ENCODE measurements at places on chromosomes 4 and X.
A peak's percentile ranks its signal among the peaks of the same experiment; 100 is the strongest.

DNA sequence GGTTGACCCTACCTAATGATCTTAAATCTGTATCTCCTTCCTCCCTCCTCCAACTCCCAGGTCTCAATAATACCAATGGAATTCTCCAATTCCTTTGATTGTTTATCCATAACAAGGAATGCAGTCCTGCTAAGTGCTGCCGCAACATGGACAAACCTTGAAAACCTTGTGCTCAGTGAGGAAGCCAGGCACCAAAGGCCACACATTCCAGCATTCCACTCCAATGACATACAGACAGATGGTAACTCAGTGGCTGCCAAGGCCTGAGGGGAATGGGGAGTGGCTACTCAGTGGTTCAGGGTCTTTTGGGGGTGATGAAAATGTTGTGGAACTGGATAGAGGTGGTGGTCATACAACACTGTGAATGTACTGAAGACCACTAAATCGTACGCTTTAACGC, 10.4 kb downstream of the HAUS7 start:
- DNase-seq: no peak

DNA sequence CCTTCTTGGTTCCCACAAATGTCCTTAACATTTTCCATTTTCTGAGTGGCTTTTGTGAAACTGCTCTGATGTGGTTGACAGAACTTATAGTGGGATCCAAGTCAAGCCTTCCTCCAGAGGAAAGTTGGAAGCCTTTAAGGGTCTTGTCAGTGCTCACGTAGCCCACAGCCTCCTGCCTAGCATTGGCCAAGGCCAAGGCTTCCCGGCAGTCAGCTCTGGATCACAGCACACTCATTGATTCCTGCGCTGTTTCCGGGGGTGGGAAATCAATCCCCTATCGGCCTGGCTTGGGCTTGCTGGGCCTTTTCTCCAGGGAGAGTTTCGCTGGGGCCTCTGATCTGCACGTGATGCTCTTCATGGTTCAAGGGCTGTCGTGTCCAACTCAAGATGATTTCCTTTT, 76.1 kb downstream of the SLC9A6 start:
- DNase-seq: no peak

- peak; percentile 20 for DNase-seq
Measured at GRCh38 chr4:10587697-10588096, 96.9 kb downstream of the CLNK start.

DNA sequence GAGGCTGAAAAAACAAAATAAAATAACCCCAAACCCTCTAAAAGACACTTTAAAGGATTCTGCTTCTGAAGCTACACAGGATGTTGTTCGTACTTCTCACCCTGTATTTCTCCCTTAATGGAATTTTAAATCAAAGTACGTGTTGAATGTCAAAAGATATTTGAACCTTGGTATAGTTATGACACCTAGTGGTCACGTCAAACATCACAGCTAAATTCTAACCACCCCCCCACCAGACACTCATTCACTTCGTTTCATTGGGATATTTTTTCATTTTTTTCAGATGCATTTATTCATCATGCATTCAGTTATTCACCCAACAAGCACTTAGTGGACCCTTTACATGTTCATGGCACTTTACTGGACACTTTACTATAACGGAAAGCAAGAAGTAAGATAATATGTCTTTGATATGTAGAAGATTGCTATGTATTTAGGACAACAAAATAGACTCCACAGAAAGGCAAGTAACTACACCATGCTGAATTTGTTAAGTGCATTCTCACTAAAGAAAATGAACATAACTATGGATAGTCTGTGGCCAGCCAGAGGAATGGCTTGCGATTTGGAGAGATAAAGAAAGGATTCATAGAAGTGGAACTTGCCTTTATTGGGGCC, 62.5 kb upstream of the GPR174 start:
- no peak for DNase-seq

DNA sequence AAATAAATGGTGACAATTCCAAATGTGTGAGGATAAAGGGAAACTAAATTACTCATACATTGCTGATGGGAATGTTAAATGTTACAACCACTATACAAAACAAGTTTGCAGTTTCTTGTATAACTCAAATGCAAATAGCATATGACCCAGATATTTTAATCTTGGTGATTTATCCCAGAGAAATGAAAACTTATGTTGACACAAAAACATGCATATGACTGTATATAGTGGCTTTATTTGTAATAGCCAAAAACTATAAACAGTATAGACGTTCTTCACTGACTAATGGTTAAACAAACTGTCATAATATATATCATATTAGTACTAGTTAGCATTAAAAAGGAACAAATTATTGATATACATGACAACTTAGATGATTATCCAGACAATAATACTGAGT, 619.2 kb downstream of the PDHA2 start:
- DNase-seq: no peak

- DNase-seq: no peak
Measured at GRCh38 chr4:168199260-168199957, 107.1 kb downstream of the ANXA10 start.

DNA sequence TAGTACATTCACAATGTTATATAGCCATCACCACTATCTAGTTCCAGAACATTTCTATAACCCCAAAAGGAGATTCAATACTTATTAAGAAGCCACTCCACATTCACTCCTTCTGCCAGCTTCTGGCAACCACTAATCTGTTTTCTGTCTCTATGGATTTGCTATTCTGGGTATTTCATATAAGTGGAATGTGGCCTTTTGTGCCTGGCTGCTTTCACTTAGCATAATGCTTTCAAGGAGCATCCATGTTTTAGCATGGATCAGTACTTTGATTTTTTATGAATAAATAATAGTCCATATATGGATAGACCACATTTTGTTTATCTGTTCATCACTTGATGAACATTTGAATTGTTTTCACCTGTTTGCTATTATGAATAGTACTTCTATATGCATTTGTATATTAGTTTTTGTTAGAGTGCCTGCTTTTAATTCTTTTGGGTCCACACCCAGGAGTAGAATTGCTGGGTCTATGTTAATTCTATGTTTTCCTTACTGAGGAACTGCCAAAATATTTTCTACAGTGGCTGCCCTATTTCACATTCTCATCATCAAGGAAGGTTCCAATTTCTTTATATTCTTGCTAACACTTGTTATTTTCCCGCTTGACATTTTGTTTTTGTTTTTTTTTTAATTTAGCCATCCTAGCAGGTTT, 16.6 kb upstream of the SMIM9 start:
- no peak for DNase-seq

DNA sequence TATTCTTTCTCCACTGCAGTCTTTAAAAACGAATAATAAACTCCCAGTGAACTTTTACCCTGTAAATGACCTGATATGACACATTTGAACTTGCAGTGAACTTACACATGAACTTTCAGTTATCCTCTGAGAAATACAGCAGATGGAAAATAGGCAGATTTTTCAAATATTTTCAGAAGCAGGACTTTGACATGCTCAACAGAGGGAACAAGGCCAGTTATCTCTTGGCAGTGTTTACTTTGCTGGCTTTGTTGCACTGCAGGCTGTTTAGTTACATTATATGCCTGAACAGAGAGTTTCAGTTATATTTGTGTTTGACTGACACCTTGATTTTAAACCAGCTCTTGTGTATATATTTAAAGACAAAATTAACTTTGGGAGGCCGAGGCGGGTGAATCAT, 47.6 kb upstream of the FGG start:
- DNase-seq: no peak

DNA sequence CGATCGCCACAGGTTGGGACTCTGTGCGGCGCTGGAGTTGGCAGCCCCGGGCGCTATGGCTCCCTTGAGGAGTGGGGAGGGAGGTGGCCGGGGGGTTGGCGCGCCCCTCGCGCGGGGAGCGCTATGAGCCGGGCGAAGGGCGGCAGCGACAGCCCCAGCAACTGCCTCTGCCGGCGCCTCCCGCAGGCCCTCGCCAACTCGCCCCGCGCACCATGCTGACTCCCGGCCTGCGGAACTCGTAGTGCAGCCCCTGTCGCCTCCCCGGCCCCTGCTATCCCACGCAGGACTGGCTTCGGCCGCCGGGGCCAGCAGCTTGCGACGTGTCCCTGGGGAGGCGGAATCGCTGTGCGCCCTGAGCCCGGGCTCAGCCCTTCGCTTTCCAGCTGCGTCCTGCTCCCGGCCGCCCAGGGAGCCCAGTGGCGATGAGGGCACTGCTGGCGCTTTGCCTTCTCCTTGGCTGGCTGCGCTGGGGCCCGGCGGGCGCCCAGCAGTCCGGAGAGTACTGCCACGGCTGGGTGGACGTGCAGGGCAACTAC, 415 bp downstream of the SHISA3 start:
- DNase-seq: no peak

- no peak for DNase-seq
Measured at GRCh38 chrX:45771114-45771513, 570.4 kb upstream of the DIPK2B start.

- DNase-seq: no peak
Measured at GRCh38 chrX:44244008-44244407, 99.5 kb downstream of the EFHC2 start.

- no peak for DNase-seq
Measured at GRCh38 chr4:127868196-127868595, 12.5 kb upstream of the PLK4 start.

Measured in Peyer's patch (tissue), 4 donors.